Activated B cell treated with CpG ODN at 0.5 μM for 24 hours (primary cell): ENCODE measurements at places on chromosomes 4 and X.

DNA sequence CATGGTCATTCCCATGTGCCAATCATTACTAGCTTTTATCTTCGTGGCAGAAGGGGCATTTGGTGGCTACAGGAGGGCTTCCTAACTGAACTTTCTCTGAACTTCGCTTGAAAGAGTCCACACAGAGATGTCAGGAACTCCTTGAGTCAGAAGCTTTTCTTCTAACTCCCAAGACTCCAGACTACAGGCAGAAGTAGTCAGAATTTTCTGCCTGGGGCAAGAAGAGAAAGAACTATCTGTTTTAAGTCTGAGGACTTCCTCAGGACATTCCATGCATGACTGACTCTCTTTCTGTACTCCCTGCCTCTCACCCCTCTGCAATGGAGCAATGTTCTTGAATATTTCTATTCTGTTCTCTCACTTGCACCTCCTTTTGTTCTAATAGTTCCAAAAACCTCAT lies 170.5 kb upstream of the TBC1D9 start:
- no peak overlapping the region for H3K4me3 ChIP-seq
- no peak overlapping the region for H3K27ac ChIP-seq
- peaks cover 15% of the 10 kb centered on the region for H3K27me3 ChIP-seq
- no peaks in the 10 kb centered on the region for H3K36me3 ChIP-seq
- no peak for DNase-seq
- no peaks in the 10 kb centered on the region for H3K4me1 ChIP-seq

DNA sequence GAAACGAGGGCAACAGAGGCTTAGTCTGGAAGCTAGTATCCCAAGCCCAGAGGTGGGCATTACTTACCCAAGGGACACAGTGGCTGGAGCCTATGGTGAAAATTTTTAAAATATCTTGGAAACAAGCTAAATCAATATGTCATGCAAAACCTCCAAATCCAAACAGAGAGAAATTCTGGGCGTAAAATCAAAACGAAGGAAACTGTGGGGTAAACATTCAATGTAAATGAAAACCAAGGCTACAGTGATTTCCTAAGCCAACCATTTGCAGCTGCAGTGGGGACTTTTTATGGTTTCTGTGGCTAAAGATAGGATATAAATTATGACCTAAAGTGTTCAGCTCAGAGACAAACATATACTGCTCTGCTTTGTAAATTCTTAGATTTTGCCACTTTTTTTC lies 507.7 kb upstream of the DIAPH2 start:
- H3K4me3 ChIP-seq = no peak overlapping the region
- H3K36me3 ChIP-seq = no peaks in the 10 kb centered on the region
- H3K27me3 ChIP-seq = no peaks in the 10 kb centered on the region
- DNase-seq = no peak

DNA sequence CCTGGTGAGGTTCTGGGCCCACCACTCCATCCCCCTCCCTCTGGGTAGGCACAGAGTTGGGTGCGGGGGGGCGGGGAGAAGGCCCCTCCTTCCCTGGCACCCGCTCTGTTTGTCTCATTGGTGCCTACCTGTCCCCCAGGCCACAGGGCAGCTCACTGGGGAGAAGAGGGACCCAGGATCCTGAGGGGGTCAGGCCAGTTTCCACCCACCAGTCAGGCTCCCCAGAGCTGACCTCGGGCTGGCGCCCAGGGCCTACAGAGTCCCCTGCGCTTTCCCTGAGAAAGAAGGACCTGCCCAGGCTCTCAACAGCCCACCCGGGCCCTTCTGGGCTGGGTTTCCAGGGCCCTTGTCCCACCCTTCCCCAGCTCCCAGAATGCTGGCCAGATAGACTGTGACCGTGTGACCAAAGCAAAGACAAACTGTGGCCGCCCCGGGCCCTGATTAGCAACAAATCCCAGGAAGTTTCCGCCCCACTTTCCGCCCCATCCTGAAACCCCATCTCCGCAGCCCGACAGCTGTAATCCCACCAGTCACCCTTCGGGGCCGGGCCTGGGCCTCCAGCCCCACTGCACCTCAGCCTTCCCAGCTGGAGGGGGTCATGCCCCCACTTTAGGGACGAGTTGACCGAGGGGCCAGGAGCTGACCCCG lies 33.8 kb upstream of the FGFR3 start:
- no peak overlapping the region for H3K27ac ChIP-seq
- no peak for DNase-seq
- H3K4me3 ChIP-seq = no peak overlapping the region
- H3K36me3 ChIP-seq = no peaks in the 10 kb centered on the region
- peaks cover 8% of the 10 kb centered on the region for H3K27me3 ChIP-seq

DNA sequence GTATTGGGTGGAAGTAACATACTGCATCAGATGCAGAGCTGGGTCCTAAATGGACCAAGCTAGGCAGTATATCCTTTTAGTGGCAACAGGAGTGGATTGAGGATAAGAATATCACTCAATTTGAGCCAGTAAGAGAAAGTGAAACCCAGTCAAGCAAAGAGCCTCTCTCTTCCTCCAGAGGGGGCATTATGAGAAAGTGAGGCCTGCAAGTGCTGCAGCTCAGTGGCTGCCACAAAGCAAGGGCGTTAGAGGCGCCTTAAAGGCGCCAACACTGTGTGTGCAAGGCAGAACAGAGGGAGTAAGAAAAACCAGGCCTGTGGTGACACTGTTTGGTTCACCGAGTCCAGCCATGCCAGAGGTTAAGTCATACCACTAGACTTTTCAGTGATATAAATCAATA lies 17.5 kb downstream of the STX18 start:
- no peaks in the 10 kb centered on the region for H3K27me3 ChIP-seq
- H3K4me1 ChIP-seq = peaks cover 31% of the 10 kb centered on the region
- DNase-seq = no peak
- H3K36me3 ChIP-seq = peaks cover 7% of the 10 kb centered on the region

DNA sequence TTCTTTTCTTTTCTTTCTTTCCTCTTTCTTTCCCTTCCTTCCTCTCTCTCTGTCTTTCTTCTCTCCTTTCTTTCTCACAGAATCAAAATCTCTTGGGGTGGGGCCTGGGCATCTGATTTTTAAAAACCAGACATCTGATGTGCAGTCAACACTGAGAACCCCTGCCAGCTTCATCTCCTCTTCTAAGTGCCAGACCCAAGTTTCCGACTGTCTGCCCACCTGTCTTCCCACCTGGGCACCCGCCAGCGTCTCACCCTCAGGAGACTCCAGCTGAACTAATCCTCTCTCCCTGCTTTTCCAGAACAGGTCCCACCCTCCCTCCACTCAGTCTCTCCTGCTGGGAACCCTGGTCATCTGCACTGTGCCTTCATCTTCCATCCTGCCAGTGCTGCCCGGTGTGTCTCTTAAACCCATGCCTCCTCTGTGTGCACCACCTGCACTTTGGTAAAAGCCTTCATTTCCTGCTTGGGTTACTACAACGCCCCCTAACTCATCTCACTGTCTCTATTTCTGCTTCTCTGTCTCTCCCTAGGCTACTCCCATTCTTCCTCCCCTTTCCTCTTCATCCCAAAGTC lies 2.8 kb downstream of the SOD3 start:
- H3K27ac ChIP-seq = no peak overlapping the region
- no peaks in the 10 kb centered on the region for H3K36me3 ChIP-seq
- H3K4me3 ChIP-seq = no peak overlapping the region
- H3K4me1 ChIP-seq = no peaks in the 10 kb centered on the region

DNA sequence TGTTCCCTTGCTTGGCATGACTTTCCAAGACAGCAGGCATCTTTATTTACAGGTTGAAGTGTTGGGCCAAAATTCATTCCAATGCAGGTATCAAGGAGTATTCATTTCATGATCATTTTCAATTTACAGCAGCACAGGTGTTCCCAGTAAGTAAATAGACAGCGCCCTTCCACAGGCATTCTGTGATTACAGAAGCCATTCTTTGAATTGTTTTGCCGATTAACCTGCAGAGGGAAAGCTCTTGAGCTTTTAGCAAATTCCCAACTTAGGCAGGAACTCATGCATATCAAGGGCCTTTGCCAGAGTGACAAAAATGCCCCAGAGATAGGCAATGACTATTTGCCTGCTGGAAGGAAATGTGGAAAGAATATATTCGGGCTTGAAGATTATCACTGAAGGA lies 6.8 kb downstream of the TXK start:
- H3K27ac ChIP-seq = no peak overlapping the region
- no peaks in the 10 kb centered on the region for H3K27me3 ChIP-seq
- H3K4me1 ChIP-seq = peaks cover 10% of the 10 kb centered on the region
- no peak overlapping the region for H3K4me3 ChIP-seq
- peaks cover 1% of the 10 kb centered on the region for H3K36me3 ChIP-seq

DNA sequence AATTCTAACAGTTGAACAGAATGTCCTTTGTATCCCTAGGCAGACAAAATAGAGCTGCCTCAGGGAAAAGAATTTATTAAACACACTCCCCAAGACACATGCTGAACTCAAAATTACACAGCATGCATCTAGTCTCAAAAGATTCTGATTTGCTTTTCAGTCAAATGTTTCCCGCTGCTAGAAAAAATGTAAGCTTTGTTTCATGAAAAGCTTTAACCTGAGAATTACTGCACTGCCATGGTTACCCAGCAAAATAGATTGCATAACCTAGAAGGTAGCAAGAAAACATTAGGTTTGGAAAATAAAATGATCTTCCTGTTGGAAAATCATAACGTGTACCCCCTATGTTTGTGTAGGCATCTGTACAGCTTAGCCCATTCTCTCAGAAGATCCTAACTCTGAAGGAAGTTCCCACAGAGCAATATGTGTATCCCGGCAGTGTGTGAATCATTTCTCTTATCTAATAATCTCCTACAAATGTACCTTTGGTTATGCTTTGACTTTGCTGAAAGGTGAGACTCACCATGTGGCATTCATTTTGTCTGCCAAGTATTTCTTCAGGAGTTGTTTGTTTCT lies 646.9 kb downstream of the STPG2 start:
- H3K4me1 ChIP-seq = no peaks in the 10 kb centered on the region
- H3K36me3 ChIP-seq = no peaks in the 10 kb centered on the region
- H3K27ac ChIP-seq = no peak overlapping the region
- no peaks in the 10 kb centered on the region for H3K27me3 ChIP-seq

- H3K36me3 ChIP-seq = peaks cover 2% of the 10 kb centered on the region
- DNase-seq = no peak
- peak overlapping the region; percentile 88 for H3K4me3 ChIP-seq
Observed at GRCh38 chr4:185472103-185472542, 590 bp upstream of the CCDC110 start.

- no peaks in the 10 kb centered on the region for H3K36me3 ChIP-seq
- no peaks in the 10 kb centered on the region for H3K27me3 ChIP-seq
- peaks cover 75% of the 10 kb centered on the region for H3K4me1 ChIP-seq
- no peak overlapping the region for H3K4me3 ChIP-seq
- H3K27ac ChIP-seq = peak overlapping the region; percentile 35
- no peak for DNase-seq
Observed at GRCh38 chr4:14176613-14177012, 549.1 kb upstream of the BOD1L1 start.

DNA sequence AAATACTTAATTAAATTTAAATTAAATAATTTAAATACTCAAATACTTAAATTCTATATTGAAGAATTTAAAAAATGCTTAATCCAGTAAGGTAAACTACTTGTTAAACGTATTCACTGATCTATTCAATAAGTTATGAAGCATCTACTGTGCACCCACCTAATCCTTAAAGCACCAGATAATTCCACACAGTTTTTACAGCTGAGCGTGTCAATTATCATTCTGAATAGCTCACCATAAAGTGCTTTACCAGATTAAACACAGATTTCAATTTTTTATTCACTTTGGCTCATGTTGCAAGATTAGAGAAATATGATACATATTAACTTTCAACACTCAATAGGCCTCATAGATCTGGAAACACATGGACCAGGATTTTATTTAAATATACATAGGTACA lies 79.2 kb upstream of the DDIT4L start:
- H3K4me1 ChIP-seq = no peaks in the 10 kb centered on the region
- H3K4me3 ChIP-seq = no peak overlapping the region
- no peak for DNase-seq
- H3K27me3 ChIP-seq = peaks cover 7% of the 10 kb centered on the region

DNA sequence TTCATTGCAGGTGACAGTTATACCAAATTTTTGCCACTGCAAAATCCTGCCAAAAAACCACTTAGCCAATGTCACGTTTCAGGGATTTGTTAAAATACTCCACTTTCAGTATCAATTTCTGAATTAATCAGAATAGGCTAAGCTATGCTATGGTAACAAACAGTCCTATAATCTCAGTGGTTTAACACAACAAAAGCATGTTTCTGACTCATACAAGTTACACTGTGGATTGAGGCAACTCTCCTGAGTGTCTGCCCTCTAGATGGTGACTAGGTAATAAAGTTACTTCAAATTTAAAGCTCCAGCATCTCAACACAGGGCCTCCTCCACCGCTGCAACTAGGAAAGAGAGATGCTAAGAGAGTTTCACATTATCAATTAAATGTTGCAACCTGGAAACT lies 23.0 kb upstream of the RADX start:
- H3K4me1 ChIP-seq = no peaks in the 10 kb centered on the region
- no peak overlapping the region for H3K4me3 ChIP-seq
- H3K36me3 ChIP-seq = no peaks in the 10 kb centered on the region
- H3K27ac ChIP-seq = no peak overlapping the region
- H3K27me3 ChIP-seq = no peaks in the 10 kb centered on the region
- DNase-seq = no peak

GRCh38 chr4:108749119-108749518 lies 13.7 kb downstream of the ETNPPL start:
- H3K36me3 ChIP-seq = no peaks in the 10 kb centered on the region
- H3K27me3 ChIP-seq = peaks cover 9% of the 10 kb centered on the region
- H3K27ac ChIP-seq = no peak overlapping the region
- H3K4me1 ChIP-seq = no peaks in the 10 kb centered on the region

- H3K4me1 ChIP-seq = peaks cover 34% of the 10 kb centered on the region
- H3K27ac ChIP-seq = no peak overlapping the region
- peaks cover 1% of the 10 kb centered on the region for H3K27me3 ChIP-seq
- no peaks in the 10 kb centered on the region for H3K36me3 ChIP-seq
Observed at GRCh38 chr4:150123796-150124677, 45.8 kb downstream of the DCLK2 start.

- H3K27ac ChIP-seq = no peak overlapping the region
- no peak overlapping the region for H3K4me3 ChIP-seq
- H3K36me3 ChIP-seq = no peaks in the 10 kb centered on the region
- no peaks in the 10 kb centered on the region for H3K4me1 ChIP-seq
- DNase-seq = no peak
Observed at GRCh38 chrX:123917069-123917468, 44.4 kb upstream of the STAG2 start.

DNA sequence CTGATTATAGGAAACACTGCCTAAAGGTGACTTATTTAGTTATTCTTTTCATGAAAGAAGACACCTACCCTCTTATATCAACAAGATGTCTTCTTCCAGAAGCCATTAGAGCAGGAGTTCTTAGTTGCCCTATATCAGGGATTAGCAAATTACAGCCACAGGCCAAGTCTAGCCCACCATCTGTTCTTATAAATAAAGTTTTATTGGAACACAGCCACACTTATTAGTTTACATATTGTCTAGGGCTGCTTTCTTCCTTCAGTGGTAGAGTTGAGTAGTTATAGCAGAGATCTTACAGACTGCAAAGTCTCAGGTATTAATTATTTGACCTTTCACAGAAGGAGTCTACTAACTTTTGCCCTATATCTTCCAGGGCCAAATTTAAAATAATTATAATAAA lies 157.2 kb upstream of the NOCT start:
- DNase-seq = no peak
- H3K4me3 ChIP-seq = no peak overlapping the region
- no peaks in the 10 kb centered on the region for H3K36me3 ChIP-seq
- H3K4me1 ChIP-seq = no peaks in the 10 kb centered on the region
